ENCODE measurements at places on chromosomes 4 and X.

DNA sequence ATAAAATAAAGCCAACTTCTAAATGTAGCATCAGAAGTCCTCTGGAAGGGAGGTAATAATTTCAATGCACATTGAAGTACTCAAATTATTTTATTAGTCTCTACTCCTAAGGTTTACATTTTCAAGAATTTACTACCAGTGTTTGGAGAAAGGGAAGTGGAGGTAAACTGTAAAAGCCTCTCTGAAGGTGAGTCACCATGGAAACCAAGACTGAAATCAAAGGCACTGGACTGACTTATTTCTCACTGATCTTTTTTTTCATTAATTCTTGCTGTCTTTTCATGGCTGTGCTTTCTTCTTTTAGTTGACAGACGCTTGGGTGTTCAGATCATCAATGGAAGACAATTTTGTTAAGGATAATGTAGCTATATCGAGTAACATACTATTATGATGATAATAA, 9.7 kb downstream of the SLC39A8 start:
- DNase-seq = no peak

DNA sequence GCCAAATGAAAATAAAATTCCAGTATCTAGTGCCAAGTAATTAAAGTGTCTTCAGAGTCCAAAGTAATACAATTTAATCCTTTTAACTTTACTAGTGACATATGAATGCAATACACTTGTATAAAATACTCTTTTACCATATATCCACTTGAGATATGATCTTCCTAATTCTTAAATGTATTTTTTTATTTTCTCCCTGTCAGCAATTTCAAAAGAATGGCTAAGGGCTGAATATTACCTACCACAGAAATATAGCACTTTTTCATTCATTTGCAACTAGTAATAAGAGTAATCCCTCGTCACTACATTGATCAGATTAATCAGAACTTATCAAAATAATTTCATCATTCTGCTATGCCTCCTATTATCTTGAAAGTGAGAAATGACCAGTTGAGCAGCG, 10.1 kb upstream of the TBX22 start:
- no peak for DNase-seq

- DNase-seq = no peak
These were observed 6.3 kb upstream of the OTUD4 start for GRCh38 chr4:145186729-145187128.

DNA sequence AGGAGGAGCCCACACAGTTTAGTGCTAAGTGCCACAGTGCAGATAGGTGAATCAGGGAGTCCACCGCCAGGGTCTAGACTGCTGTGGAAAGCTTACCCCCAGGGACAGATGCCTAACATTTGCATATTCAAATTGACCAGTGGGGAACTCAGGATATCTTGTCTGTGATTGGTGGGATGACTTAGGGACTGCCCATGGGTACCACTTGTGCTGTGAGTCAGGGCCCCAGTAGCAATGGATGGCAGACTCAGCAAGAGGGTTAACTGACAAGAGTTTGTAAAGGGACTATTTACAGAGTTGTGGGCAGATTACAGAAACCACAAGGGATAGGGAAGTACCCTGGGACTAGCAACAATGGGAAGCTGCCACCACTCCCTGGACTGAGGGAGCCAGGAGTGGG, 282.1 kb downstream of the BCOR start:
- no peak for DNase-seq

DNA sequence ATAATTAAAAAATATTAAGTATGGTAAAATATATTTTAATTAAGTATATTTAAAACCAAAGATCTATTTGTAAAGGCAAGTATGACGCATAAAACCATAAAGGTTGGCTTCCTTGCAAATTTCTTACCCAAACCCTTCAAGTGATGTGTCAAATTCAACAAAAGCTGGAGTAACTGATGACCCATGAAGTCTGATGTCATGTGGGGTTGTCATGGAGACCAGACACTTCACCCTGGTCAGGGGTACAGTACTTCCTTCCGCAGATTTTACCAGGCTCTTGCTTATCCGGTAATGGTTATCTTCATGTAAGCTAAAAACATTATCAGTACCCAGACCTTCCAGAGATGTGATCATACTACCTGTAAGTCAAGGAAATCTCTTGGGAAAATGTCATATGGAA, 170.1 kb downstream of the WDFY3 start:
- DNase-seq = no peak

DNA sequence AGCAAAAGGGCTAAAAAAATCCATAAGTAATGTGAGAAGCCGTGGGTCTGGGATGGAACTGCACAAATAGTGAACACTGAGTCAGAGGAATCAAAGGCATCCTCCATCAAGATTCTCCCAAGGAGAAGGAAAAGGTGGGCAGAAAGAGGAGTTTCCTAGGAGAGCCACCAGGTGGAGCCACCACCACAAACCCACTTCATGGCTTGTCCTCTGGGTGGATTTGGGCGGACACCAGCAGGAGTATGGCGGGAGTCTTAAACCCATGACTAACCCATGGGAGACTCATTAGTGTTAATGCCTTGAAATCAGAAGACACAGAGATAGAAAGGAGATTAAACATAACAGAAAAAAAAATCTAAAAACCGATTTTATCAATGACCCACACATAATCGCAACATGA, 147.7 kb downstream of the SH3KBP1 start:
- no peak for DNase-seq

DNA sequence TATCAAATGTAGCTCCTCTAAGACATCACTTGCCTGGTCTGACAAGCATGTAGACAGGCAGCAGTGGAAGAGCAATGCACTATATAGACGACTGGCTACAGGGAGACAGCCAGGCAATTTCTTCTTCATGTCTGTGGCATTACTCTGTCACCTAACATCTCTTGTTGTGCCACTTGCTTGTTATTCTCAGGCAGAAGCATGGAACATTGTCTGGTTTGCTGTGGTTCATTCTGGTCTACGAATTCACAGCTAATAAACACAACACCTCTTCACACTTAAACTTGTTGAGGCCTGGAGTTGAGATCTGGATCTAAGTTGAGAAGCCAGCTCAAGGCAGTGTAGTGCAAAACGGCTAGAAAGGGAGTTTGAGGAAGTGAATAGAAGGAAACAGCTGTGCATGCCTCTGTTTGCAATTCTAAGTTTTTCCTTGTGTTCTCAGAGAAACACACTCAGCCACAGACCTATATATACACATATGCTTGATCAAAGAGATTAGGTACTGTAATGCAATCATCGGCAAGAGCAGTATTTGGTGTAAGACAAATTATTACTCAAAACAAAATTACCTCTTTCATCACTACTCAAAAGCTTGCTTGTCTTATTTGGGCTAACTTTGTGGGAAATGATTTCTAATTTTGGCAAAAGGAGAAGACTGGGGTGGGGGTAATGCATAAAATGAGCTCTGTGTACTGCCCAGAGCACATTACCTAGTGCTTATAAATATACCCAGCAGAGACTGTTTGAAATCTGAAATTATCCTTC, 243.8 kb downstream of the PPP3CA start:
- DNase-seq = no peak

- DNase-seq = no peak
These were observed 109.4 kb downstream of the ZNF518B start for GRCh38 chr4:10347815-10348214.

GRCh38 chr4:89119836-89120235, 8.5 kb downstream of the TIGD2 start:
- DNase-seq = no peak

- DNase-seq = no peak
These were observed 74.1 kb upstream of the PPP3CA start for GRCh38 chr4:101421386-101421785.

GRCh38 chr4:23970201-23970850, 80.5 kb upstream of the PPARGC1A start:
- DNase-seq = no peak

DNA sequence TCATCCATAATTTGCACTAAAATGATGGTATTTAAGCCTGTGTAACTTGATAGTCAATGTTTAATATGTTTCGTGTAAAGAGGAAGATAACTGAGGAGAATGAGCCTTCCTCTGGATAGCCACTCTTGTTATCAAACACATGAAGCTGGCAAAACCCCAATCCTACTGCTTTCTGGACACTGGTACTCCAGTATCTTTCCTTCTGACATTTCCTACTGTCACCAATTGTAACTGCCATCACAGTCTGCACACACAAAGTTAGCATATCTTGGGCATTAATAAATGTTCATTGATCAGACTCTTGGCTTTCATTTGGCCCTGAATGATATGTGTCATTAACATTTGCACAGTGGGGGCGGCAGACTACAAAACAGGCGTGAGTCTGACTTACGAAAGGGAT, 419.1 kb downstream of the TMA16 start:
- no peak for DNase-seq

DNA sequence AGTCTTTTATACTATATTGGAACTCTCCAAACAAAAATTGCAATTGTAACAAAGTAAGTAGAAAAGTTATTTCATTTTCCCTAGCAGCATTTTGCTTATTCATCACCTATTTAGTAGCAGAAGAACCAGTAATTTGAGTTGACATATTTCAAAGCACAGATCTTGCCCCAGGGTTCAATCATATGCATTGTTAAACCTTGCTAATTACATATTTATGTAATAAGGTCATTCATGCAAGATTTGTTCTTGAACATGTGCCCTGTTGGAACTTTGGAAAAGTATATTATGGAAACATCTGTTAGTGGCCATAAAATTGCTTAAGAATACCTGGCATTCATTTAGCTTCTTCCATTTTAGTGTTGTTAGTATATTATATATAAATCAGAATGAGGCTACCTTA, 191.7 kb downstream of the TLL1 start:
- DNase-seq = no peak

- no peak for DNase-seq
These were observed 138.7 kb downstream of the ELOVL6 start for GRCh38 chr4:110059556-110060191.

DNA sequence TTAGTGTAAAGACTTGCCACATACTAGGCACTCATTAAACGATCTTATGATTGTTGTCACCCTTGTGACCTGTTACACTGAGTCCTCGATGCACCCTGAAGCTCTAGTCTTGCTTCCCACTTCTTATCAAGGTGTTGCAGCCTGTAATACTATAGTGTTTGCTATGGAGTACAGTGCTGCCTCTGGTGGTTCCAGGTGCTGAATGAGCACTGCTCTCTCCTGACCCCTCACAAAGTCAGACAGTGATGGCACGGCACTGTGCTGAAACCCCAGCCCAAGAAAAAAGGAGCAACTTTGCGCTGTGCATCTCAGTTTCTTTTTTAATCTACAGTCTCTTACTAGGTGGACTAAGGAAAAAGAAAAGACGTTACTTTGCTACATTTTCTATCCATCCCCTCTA, 106.3 kb downstream of the GC start:
- DNase-seq = no peak
